ENCODE measurements at places on chromosomes 12 and 14. TPM values are rescaled to one million over a fixed set of nuclear protein-coding genes. Genes with fewer than 3 reads are reported as not detected.

DNA sequence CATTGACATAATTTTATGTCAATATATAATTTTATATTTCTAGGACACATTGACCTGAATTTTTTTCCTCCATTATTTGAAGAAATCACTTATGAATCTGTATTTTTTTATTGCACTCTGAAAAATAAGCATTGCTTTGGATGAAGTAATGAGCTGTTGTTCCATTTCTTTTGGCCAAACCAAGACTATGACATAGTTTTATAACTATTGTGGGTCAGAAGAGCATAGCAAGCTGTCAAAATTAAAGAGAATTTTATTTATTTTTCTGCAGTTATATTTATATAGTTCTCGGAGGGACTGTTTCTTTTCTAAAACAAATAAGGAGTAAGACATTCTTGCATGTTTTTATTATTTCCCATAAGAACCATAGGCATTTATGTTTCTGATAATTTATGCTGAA is 8.5 kb downstream of the C12orf75 start:
- peaks cover 30% of the 10 kb centered on the region for H3K4me1 ChIP-seq
- H3K27ac ChIP-seq = no peak overlapping the region

GRCh38 chr12:88400302-88400701 is 180.0 kb downstream of the KITLG start:
- no peaks in the 10 kb centered on the region for H3K36me3 ChIP-seq
- no peaks in the 10 kb centered on the region for H3K4me1 ChIP-seq
- no peak for DNase-seq
- no peak overlapping the region for H3K27ac ChIP-seq

The PTPRO gene
- total RNA-seq = 1.5 TPM

DNA sequence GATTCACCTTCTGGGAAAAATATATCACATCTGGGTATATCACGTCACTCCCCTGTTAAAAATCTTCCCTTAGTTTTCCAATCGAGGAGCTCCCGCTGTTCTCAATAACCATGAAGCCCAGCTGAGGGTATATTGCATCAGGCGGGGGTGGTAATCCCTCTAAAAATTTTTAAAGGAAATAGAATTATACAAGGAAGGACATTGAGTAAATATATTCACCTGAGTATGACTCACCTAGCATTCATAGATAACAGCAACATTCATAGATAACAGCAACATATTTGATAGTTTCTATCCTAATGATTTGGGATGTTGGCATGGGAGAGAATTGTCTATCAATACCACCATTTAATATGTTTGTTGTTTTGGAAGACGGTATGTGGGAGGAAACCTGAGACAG is 473.6 kb downstream of the RMST start:
- H3K27me3 ChIP-seq = no peaks in the 10 kb centered on the region
- no peak overlapping the region for H3K27ac ChIP-seq

- no peak for DNase-seq
Measured at GRCh38 chr12:53579545-53579955, 46.6 kb downstream of the ATF7 start.

The TOMM20L gene
- total RNA-seq = not detected

- H3K4me3 ChIP-seq = no peak overlapping the region
- H3K36me3 ChIP-seq = no peaks in the 10 kb centered on the region
- H3K27me3 ChIP-seq = no peaks in the 10 kb centered on the region
- no peak overlapping the region for H3K27ac ChIP-seq
- peak; percentile 59 for DNase-seq
Measured at GRCh38 chr12:14810953-14811483, 3.0 kb downstream of the SMCO3 start.

The EML5 gene
- 1.0 TPM for total RNA-seq

DNA sequence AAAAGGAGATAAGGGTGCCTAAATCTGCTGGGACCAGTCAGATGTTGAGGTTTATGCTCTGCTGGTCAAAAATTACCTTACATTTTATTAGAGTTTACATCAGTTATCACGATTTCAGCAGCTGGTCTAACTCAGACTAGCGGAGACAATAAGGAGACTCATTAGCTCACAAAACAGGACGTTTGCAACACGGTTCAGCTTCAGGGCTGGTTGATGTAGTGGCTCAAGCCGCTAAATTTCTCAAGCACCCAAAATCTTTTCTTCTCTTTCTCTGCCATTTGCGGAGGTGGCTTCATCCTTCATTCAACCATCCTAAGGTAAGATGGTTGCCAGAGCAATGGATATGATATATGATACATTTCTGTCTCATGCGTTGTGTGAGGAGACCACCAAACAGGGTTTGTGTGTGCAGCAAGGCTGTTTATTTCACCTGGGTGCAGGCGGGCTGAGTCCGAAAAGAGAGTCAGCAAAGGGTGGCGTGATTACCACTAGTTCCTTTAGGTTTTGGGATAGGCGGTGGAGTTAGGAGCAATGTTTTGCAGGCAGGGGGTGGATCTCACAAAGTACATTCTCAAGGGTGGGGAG is 30.3 kb upstream of the CLIP1 start:
- DNase-seq = no peak
- H3K4me3 ChIP-seq = no peak overlapping the region
- H3K27ac ChIP-seq = no peak overlapping the region
- no peaks in the 10 kb centered on the region for H3K36me3 ChIP-seq

DNA sequence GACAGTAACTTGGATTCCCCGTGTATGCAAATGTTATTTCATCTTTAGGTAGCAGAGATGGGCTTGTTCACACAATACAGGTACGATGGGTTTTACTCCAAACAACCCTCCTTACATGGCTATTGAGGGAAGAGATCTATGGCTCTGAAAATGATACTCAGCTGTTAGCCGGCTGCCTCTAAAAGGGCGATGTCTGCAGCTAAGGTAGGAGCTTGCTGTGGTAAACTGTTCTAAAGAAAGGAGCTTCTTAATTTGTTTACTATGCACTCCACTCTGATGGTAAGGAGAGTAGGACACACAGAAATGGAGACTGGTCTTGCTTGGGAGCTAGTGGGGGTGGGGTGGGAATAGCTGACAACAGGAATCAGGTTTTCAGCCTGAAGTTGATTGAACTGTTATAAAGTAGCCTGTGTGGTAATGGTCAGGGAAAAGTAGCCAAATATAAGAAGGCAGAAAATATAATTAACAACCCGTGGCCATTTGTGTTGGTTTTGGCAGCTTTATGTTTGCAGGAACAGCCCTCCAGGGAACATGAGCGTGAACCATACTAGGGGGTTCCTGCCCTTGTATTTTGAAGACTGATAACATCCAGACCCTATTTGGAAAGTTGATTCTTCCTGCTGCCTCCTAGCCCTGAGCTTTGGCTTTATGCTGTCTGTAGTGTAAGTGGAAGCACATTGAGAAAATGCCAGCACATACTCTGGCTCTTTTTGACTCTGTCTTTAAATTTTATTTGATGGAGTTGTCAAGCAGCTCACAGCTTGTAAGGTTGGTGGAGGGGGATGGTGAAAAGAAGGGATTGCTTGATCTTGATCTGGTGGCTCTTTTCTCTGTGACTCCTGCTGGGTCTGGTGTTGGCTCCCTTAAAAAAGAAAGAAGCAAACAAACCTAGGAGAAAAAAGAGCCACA is 929.8 kb downstream of the DIO2 start:
- H3K36me3 ChIP-seq = no peaks in the 10 kb centered on the region
- H3K4me1 ChIP-seq = peaks cover 22% of the 10 kb centered on the region
- H3K27me3 ChIP-seq = peaks cover 68% of the 10 kb centered on the region
- peak; percentile 41 for DNase-seq

- no peaks in the 10 kb centered on the region for H3K4me1 ChIP-seq
- H3K27ac ChIP-seq = no peak overlapping the region
- DNase-seq = no peak
- no peaks in the 10 kb centered on the region for H3K27me3 ChIP-seq
Measured at GRCh38 chr14:98927986-98928385, 344.0 kb downstream of the BCL11B start.

GRCh38 chr12:26299751-26300150 is 104.4 kb downstream of the SSPN start:
- H3K27me3 ChIP-seq = no peaks in the 10 kb centered on the region
- H3K36me3 ChIP-seq = no peaks in the 10 kb centered on the region

- no peaks in the 10 kb centered on the region for H3K36me3 ChIP-seq
- H3K4me1 ChIP-seq = peaks cover 32% of the 10 kb centered on the region
- H3K4me3 ChIP-seq = peak overlapping the region; percentile 14
- DNase-seq = peak; percentile 77
Measured at GRCh38 chr14:62662811-62663455, 382.3 kb downstream of the KCNH5 start.

The RPS6KA5 gene
- total RNA-seq = 2.1 TPM

DNA sequence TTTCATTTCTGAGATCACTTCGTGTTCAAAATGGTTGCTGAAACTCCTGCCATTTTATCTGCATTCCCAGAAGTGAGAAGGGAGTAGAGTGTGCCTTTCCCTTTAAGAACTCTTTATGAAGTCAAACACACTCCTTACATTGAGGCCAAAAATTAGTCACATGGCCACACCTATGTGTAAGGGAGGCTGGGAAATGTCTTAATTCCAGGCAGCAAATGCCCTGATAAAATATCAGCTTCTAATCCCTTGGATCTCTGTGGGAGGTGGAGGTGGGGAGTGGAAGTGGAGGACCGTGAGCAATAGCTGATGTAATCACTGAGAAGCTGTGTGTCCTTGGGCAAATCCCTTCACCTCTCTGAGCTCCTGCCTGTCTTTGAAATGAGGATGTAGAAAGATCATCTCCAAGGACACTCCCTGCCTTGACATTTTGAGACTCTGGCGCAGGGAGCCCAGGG is 22.7 kb upstream of the ANKRD9 start:
- no peak overlapping the region for H3K4me3 ChIP-seq
- no peak for DNase-seq
- no peaks in the 10 kb centered on the region for H3K36me3 ChIP-seq
- no peak overlapping the region for H3K27ac ChIP-seq
- H3K27me3 ChIP-seq = no peaks in the 10 kb centered on the region

- H3K27ac ChIP-seq = no peak overlapping the region
- no peak overlapping the region for H3K4me3 ChIP-seq
- H3K4me1 ChIP-seq = no peaks in the 10 kb centered on the region
- H3K27me3 ChIP-seq = no peaks in the 10 kb centered on the region
Measured at GRCh38 chr12:13444076-13444475, 247.6 kb downstream of the EMP1 start.

The OR4M1 gene
- not detected for total RNA-seq

DNA sequence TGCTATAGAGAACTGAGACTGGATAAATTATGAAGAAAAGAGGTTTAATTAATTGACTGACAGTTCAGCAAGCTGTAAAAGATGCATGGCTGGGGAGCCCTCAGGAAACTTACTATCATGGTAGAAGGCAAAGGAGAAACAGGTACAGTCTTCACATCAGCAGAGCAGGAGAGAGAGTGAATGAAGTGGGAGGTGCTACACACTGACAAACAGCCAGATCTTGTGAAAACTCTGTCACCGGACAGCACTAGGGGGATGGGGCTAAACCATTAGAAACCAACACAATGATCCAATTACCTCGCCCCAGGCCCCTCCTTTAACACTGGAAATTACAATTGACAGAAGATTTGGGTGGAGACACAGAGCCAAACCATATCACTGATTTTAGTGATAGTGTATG is 682.4 kb downstream of the SLC16A7 start:
- no peaks in the 10 kb centered on the region for H3K4me1 ChIP-seq
- no peak for DNase-seq
- no peak overlapping the region for H3K4me3 ChIP-seq
- H3K36me3 ChIP-seq = no peaks in the 10 kb centered on the region
- no peak overlapping the region for H3K27ac ChIP-seq

- no peak overlapping the region for H3K4me3 ChIP-seq
- H3K36me3 ChIP-seq = no peaks in the 10 kb centered on the region
- H3K27me3 ChIP-seq = no peaks in the 10 kb centered on the region
- no peak overlapping the region for H3K27ac ChIP-seq
Measured at GRCh38 chr14:97634751-97635150, 837.6 kb downstream of the VRK1 start.

The RPL36AL gene
- total RNA-seq = 122 TPM

The CLEC2A gene
- total RNA-seq = not detected

The SMCO2 gene
- not detected for total RNA-seq

The ATP5F1B gene
- 763 TPM for total RNA-seq

The MYF5 gene
- not detected for total RNA-seq

The AQP2 gene
- not detected for total RNA-seq

DNA sequence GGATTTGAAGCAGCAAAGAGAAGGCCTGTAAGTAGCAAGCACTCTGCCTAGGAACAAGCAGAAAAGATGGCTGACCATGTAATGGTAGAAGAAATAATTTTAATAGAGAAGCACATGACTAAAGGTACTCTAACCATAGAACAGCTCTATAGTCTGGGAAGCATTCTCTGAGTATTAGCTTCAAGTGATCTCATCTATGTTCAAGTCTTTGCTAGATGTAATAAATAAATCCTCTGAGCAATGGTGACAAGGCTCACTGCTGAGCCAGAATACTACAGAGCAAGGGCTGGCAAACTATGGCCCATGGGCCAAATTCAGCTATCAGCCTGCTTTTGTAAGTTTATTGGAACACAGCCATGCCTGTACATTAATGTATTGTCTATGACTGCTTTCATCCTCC is 84.8 kb downstream of the PEBP1 start:
- H3K4me3 ChIP-seq = no peak overlapping the region
- no peak overlapping the region for H3K27ac ChIP-seq
- no peaks in the 10 kb centered on the region for H3K36me3 ChIP-seq
- no peak for DNase-seq
- H3K4me1 ChIP-seq = peaks cover 7% of the 10 kb centered on the region

DNA sequence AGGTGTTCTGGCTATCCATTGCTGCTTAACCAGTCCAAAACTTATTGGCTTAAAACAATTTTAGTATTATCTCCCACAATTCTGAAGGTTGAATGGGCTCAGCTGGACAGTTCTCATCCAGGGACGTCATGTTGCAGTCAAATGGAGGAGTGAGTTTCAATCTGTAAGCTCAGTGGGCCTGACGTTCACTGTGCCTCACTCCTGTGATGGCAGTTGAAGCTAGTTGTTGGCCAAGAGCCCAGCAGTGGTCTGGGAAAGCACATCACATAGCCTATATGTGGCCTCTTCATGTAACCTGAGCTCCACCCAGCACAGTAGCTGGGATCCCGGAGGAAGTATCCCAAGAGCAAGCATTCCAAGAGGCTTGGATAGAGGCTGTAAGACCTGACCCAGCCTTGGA is 40.6 kb upstream of the CDKN3 start:
- H3K36me3 ChIP-seq = peaks cover 9% of the 10 kb centered on the region
- H3K4me3 ChIP-seq = no peak overlapping the region
- H3K27ac ChIP-seq = no peak overlapping the region
- peaks cover 11% of the 10 kb centered on the region for H3K4me1 ChIP-seq
- H3K27me3 ChIP-seq = no peaks in the 10 kb centered on the region

GRCh38 chr12:31471051-31471450 is 119.9 kb downstream of the DENND5B start:
- DNase-seq = no peak
- no peak overlapping the region for H3K4me3 ChIP-seq
- H3K4me1 ChIP-seq = no peaks in the 10 kb centered on the region

DNA sequence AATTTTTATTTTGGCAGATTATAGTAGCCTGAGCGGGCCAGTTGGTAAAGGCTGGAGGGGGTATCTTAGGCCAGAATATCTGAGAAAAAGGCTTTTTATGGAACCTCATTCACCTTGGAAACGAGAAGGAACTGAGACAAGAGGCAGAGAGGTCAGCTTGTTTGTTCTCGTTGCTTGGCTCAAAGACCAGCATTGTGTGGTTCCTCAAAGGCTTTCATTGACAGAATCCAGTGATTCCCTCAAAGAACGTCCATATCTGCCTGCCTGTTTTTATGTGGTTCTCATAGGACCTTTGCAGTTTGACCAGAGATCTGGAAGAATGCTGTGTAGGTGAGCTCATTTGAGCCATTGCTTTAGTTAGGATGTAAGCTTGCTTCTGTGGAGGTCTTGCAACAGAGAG is 117.3 kb downstream of the CFAP54 start:
- H3K4me1 ChIP-seq = no peaks in the 10 kb centered on the region
- no peaks in the 10 kb centered on the region for H3K27me3 ChIP-seq
- no peak overlapping the region for H3K27ac ChIP-seq

The INHBC gene
- not detected for total RNA-seq

GRCh38 chr14:36580856-36581831 is 1.3 kb downstream of the NKX2-8 start:
- no peaks in the 10 kb centered on the region for H3K36me3 ChIP-seq
- H3K27ac ChIP-seq = no peak overlapping the region
- H3K4me3 ChIP-seq = peak overlapping the region; percentile 55
- H3K27me3 ChIP-seq = peaks cover 100% of the 10 kb centered on the region
- DNase-seq = peak; percentile 83
